ENCODE measurements at places on chromosomes 7 and 10.

DNA sequence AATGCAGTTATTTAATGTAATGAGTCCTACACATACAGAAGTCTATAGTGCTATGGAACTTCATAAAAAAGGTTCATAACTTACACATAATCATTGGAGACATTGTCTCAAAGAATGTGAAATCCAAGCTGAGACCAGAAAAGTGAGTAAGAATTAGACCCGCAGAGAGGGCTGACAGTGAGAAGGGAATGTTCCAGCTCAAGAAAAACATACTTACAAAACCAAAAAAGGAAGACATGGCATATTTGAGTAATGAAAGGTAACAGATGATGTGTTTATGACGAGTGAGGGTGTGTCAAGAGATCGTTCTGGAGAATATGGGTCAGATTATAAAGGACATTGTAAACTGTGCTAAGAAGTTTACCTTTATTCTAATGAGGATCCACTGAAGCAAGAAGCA is 566.5 kb downstream of the ATRNL1 start:
- no peak for DNase-seq

GRCh38 chr10:71613261-71613777 is 106.3 kb downstream of the C10orf105 start:
- DNase-seq = peak; percentile 12

DNA sequence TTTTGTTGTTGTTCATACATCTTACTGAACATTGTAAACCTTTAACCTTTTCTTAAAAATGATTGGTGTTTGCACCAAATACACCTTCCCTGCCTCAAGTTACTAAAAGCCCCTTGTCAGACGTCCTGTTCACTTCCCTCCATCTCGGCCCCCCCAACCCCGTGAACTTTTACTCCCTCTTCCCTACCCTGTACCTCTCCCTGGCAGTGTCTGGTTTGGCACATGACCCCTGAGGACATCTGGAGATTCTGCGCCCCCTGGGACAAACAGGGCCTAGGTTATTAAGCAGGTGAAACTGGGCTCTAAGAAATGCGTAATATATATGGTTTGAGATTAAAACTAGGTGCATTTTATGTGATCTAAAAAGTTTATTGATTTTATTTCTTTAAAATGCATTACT is 1.4 kb downstream of the PPP2R2D start:
- no peak for DNase-seq

DNA sequence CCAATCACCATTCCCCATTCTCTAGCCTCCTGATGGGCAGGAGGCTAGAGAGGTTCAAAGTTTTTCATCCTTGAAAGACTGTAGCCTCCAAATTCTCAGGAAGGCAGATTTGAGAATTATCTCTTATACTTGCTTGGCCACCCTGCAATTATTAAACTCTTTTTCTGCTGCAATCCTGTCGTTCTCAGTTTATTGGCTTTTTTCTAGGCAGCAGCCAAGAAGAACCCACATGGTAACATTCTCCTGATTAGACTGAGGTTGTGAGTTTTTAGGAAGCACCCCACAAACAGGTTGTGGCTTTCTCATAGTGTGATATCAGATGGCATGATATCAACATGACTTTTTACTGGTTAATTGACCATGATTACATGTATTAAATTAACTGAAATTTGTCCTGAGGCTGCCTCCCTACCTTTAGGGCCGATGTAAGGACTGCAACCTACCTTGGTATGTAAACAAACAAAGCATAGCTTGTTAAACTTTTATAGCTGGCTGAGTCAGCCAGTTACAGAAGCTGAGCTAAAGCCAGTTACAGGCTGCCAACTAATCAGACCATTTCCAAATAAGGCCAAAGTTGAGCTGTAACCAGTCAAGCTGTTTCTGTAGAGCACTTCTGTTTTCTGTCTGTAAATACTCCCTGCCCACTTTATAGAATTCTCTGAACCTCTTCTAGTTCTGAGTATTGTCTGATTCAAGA is 3.2 kb upstream of the ZNF248 start:
- peak; percentile 40 for DNase-seq

- DNase-seq = no peak
Observed at GRCh38 chr10:21513405-21513788, 12.1 kb downstream of the SKIDA1 start.

- DNase-seq = no peak
Observed at GRCh38 chr7:150513758-150514157, 914 bp upstream of the GIMAP7 start.

DNA sequence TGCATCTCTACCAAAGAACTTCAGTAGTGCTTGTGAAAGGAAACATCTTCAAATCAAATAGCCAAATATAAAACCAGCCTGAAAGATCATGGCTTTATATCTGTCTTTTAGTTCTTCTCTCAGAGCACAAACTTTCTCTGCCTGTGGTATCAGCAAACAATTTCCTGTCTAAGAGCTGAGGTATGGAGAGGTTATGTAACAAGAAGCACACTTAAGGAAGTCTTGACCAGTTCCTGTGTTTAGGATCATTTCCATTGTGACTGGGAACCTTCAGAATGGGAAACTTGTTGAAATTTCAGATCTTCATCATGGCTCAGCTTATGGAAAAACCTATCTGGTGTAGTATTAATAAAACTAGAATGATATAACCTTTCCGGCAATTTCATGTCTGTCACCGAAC is 148.8 kb downstream of the MBL2 start:
- no peak for DNase-seq

GRCh38 chr10:46543466-46544377 is 12.7 kb downstream of the GPRIN2 start:
- DNase-seq = no peak

- no peak for DNase-seq
Observed at GRCh38 chr7:41729059-41729458, 26.2 kb upstream of the INHBA start.

- no peak for DNase-seq
Observed at GRCh38 chr7:131057015-131057793, 270.5 kb upstream of the MKLN1 start.

DNA sequence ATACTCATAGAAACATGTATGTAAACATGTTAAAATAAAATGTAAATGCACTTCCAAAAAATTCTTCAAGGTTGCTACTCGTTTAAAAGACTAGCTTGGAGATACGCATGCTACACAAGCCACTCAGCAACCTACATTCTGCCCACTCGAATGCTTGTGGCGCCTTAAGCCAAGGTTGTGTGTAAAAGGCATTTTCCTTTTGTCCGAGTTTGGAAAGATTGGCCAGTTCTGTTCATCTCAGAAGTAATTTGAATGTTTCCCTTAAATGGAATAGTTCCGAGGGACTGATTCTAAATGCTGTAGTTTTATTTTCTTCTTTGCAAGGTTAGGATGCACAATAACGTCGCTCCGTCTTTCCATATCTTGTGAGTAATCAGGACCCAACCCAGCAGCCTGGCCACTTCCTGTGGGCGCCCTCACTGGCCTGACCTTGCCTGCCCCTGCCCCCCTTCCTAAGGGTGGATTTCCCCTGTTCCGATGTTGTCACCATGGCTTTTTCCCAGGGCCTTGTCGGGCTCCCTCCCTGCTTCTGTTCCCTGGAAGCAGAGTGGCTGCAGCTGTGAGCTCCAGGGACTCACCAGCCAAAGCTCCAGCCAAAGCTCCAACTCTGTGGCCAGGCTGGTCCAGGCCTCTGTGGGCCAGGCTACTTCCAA is 70.6 kb downstream of the PTPRE start:
- peak; percentile 59 for DNase-seq

GRCh38 chr7:13946181-13946580 is 43.3 kb downstream of the ETV1 start:
- DNase-seq = peak; percentile 16

DNA sequence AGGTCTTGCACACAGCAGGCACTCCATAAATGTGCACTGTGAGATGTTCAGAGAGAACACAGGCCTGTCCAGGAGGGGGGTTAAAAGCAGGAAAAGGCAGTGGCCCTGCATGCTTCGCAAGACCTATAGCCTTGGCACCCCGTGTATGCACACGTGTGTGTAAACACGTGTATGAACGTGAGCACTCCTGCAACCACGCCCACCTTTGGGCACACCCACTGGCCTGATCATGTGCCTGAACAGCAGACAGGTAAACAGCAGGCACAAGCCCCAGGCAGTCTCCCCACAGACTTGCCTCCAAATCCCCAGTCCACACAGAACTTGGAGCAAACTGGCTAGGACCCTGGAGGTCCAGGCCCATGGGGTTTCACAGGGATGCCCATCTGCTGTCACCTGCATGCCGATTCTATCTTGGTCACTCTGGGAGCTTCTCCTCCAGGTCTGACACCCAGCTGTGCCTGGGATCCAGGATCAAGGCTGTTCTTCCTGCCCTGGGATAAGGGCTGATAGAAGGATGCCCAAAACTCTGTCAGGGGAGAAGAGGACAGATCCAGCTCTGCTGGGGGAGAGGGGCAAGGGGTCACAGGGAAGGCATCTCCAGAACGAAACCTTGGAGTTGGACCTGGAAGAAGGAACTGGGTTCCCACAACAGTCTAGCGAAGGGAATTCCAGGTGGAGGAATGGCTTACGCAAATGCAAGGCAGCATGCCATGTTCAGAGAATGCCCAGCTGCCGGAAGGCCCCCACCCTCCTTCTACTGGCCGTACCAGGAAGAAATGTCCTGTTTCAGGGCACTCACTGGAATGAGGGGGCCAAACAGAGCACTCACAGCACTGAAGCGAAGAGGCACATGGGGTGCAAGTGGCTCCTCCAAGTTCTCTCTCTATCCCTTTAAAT is 14.3 kb upstream of the ZMIZ1 start:
- no peak for DNase-seq

GRCh38 chr10:14692344-14693076 is 82.2 kb downstream of the FAM107B start:
- DNase-seq = no peak

GRCh38 chr10:86506499-86506898 is 15.1 kb downstream of the WAPL start:
- no peak for DNase-seq
